ENCODE measurements at places on chromosomes 12 and 14.
A peak's percentile ranks its signal among the peaks of the same experiment; 100 is the strongest.

DNA sequence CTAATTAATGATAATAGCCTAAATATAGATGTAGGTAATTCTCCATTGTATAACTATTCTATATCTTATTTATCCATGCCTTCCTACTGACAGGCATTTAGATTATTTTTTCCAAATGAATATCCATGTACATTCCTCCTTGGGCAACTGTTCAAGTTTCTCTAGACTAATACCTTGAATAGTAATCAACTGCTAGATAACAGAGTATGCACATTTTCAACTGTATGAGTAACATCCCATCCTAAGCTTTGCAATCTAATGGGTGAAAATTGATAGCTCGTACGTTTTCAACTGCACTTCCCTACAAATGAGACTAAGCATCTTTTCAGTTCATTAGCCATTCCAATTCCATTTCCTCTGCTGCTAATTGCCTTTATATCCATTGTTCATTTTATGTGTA, 37.0 kb downstream of the YAF2 start:
- DNase-seq = no peak

DNA sequence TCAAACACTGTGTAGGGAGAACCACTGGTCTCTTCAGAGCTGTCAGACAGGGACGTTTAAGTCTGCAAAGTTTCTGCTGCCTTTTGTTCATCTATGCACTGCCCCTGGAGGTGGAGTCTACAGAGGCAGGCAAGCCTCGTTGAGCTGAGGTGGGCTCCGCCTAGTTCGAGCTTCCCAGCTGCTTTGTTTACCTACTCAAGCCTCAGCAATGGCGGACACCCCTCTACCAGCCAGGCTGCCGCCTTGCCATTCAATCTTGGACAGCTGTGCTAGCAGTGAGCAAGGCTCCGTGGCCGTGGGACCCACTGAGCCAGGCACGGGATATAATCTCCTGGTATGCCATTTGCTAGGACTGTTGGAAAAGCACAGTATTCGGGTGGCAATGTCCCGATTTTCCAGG, 24.6 kb upstream of the YBX3 start:
- no peak for DNase-seq

DNA sequence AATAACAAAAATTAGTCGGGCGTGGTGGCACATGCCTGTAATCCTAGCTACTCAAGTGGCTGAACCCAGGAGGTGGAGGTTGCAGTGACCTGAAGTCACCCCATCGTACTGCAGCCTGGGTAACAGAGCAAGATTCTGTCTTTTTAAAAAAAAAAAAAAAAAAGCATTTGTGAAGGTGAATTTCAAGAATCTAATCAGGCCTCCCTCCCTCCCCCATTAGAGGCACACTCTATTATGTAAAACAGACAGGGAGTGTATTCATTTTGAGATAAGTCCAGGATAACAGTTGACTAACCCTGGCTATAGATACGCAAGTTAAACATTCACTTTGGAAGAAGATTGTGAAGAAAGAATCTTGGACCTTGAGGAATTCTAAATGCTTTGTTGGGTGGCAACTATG, 2.9 kb downstream of the RESF1 start:
- no peak for DNase-seq

DNA sequence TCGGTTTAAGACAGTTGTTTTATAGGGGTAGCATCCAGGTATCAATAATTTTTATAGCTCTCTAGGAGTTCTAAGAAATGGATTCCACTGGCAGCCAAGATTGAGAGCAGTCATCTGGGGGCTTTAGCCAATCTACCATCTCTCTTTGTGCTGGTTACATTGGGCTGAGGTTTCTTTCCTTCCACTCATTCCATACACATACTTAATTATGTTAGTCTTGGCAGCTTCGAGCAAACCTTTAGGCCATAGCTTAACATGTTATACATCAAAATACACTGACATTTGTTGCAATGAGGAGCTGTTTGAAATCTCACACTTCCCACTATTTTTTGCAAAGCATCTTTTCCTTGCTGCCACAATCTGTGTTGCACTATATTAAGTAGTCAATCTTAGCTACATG, 63.1 kb downstream of the ARMH4 start:
- DNase-seq = no peak

GRCh38 chr12:52006726-52007157, at the start of gene TAMALIN:
TAMALIN (plus strand) TSS chr12:52006946; CDS start chr12:52007020, 74 bp downstream.
- no peak for DNase-seq

- DNase-seq = no peak
Measured at GRCh38 chr12:15794196-15794595, 5.0 kb upstream of the EPS8 start.

DNA sequence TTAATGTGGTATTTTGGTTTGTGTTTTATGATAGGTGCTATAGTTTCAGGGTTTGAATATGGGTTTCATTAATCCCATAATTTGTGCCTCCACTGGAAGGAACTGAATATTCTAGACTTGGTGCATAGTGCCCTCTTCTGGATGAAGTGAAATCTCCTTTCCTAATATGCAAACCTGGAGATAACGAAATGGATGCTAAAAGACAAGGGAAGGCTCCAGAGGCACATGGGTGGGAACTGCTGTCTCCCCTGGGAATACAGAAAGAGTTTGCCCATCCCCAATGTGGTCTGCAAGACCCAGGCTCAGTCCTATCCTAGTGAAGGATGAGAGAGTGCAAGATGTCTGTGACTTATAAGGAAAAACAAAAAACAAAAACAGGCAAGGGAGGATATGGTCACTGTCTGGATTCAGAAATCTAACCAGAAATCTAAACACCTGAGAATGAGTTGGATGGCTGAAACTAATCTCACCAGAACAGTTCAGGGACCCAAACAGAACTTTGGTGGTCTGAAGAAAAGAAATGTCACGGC, 142.3 kb upstream of the TMPO start:
- DNase-seq = peak; percentile 48

DNA sequence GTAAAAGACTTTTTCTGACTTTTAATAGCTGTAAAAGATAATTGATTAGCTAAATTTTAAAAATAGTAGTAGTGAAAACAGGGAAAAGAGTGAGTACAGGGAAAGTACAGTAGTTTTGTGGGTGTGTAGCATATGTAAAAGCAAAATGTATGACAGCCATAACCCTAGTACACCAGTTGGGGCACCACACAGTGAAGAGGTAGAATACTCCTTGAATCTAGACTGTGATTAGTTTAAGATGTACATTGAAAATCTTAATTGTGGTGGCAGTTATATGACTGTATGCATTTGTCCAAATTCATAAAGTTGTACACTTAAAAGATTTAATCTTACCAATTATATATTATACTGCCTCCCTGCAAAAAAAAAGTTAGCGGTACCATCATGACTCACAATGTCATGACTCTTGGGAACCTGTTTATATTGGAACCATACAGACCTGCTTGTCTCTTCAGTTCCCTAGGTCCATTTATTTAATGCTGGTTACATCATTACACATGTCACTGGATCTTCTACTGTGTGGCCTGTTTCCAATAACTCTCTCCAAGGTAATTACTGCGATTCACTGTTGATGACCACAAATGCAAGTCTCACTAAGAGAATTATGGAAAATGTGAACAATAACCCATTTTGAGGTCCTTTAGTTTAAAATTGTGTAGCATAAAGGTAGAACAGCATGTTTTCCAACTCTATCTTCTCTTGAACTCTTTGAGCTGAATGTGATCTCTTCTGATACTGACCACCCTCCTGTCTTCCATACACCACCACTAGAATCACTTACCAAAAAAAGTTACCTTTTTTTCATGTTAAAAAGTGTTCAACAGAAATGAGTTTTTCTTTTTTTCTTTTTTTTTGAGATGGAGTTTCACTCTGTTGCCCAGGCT, 264.2 kb upstream of the AMIGO2 start:
- no peak for DNase-seq

Measured in RWPE1 (cell line).